Effector memory CD4-positive, alpha-beta T cell (primary cell): ENCODE measurements at places on chromosomes 1 and 21.

DNA sequence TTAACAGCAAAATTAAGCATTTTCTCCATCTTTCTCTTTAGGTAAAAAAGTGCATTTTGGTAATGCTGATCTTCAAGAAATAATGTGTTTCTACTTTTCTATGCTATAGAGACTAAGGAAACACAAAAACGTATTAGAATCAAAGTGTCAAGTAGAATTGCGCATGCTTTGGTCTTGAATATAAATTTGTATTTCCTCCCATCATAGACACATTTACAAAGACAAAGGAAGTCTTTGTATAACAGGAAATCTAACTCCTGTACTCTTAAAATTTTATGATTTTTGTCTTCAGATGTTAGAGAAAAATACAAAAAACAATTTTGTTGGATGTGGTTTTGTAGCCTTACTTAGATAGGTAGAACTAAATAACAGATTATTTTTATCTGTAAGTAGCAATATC lies 1299.4 kb downstream of the NCAM2 start:
- H3K4me1 ChIP-seq, result no peaks in the 10 kb centered on the region
- DNase-seq, result no peak
- H3K27ac ChIP-seq, result no peak overlapping the region
- H3K36me3 ChIP-seq, result no peaks in the 10 kb centered on the region
- no peaks in the 10 kb centered on the region for H3K27me3 ChIP-seq
- H3K4me3 ChIP-seq, result no peak overlapping the region

DNA sequence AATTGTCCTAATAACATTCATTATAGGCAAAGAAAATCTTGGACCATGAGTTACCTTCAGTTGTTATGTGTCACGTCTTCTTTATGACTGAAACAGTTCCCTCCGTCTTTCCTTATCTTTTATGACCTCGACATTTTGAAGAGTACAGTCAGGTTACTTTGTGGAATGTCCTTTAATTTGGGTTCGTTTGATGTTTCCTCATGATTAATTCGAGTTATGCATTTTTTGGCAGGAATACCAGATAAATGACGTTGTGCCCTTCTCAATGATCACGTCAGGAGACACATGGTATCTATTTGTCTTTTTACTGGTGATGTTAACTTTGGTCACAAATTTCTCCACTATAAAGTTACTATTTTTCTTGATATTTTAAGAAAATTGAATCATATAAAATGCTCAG lies 17.3 kb upstream of the KLF17 start:
- H3K27ac ChIP-seq, result no peak overlapping the region
- H3K27me3 ChIP-seq, result no peaks in the 10 kb centered on the region
- H3K4me1 ChIP-seq, result no peaks in the 10 kb centered on the region
- H3K4me3 ChIP-seq, result no peak overlapping the region

DNA sequence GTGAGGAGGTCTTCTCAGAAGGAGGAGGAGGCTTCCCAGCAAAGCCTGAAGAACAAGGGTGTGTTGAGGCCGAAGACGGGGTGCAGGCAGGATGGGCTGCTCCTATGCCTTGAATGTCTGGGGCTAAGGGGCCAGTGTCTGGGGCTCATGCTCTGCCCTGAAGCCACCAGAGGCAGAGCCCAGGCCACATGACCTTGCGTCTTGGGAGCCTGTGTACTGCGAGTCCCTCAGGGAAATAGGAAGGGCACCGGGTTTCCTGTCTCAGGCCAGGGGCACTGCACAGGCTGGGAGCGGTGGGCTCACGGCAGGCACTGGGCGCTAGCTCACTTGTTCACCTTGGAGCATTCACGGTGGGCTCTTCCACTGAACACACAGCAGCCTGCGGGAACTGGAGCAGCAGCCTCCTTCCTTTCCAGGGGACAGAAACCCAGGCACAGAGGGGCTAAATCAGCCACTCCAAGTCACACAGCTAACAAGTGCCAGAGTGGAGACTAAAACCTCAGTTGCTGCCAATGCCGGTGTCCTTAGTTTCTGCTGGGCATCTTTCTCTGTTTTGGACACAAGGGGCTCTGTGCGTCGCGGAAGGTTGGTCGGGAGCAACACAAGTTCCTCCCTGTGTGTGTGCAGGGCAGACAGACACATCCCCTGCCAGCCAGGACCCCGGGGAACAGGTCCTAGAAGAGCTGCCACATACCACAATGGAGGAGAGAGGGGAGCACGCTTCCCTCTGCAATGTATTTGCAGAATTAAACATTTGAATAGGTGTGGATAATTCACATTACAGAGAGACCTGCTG lies 104.8 kb upstream of the C1orf174 start:
- no peak overlapping the region for H3K27ac ChIP-seq
- no peaks in the 10 kb centered on the region for H3K27me3 ChIP-seq
- no peak overlapping the region for H3K4me3 ChIP-seq
- no peaks in the 10 kb centered on the region for H3K4me1 ChIP-seq
- no peak for DNase-seq
- no peaks in the 10 kb centered on the region for H3K36me3 ChIP-seq

- no peaks in the 10 kb centered on the region for H3K4me1 ChIP-seq
- no peak overlapping the region for H3K27ac ChIP-seq
Observed at GRCh38 chr1:206676499-206676898, 8.2 kb upstream of the MAPKAPK2 start.

GRCh38 chr1:166937329-166937728 lies 38.0 kb downstream of the ILDR2 start:
- no peak for DNase-seq
- no peaks in the 10 kb centered on the region for H3K36me3 ChIP-seq
- no peak overlapping the region for H3K4me3 ChIP-seq
- no peaks in the 10 kb centered on the region for H3K27me3 ChIP-seq

GRCh38 chr1:53133261-53134041 lies 9.0 kb downstream of the SLC1A7 start:
- no peak for DNase-seq
- no peaks in the 10 kb centered on the region for H3K36me3 ChIP-seq
- H3K27me3 ChIP-seq, result no peaks in the 10 kb centered on the region
- no peak overlapping the region for H3K27ac ChIP-seq

- no peaks in the 10 kb centered on the region for H3K27me3 ChIP-seq
- H3K4me3 ChIP-seq, result no peak overlapping the region
- no peaks in the 10 kb centered on the region for H3K36me3 ChIP-seq
- H3K4me1 ChIP-seq, result no peaks in the 10 kb centered on the region
- no peak for DNase-seq
Observed at GRCh38 chr1:202615501-202616354, 94.5 kb downstream of the SYT2 start.

- H3K27ac ChIP-seq, result no peak overlapping the region
- H3K36me3 ChIP-seq, result no peaks in the 10 kb centered on the region
- H3K4me3 ChIP-seq, result no peak overlapping the region
- no peak for DNase-seq
Observed at GRCh38 chr1:210989905-210990304, 144.0 kb downstream of the KCNH1 start.

- no peak overlapping the region for H3K4me3 ChIP-seq
- H3K36me3 ChIP-seq, result no peaks in the 10 kb centered on the region
- H3K4me1 ChIP-seq, result peaks cover 8% of the 10 kb centered on the region
Observed at GRCh38 chr1:1441002-1441888, 5.8 kb downstream of the VWA1 start.

GRCh38 chr1:50135716-50136115 lies 27.0 kb downstream of the ELAVL4 start:
- DNase-seq, result no peak
- no peaks in the 10 kb centered on the region for H3K27me3 ChIP-seq
- H3K4me1 ChIP-seq, result no peaks in the 10 kb centered on the region

DNA sequence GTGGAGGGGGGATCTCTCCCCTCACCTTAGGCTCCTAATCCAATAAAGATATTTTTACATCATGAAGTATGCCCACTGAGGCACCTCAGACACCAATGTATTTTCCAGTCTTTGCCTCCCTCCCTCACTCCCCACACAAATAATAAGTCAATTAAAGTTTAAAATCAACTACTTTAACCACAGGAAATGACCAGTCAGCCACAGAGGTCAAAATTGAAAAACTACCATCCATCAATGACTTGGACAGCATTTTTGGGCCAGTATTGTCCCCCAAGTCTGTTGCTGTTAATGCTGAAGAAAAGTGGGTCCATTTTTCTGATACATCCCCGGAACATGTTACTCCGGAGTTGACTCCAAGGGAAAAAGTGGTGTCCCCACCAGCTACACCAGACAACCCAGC lies 70.6 kb upstream of the DYNLT5 start:
- no peaks in the 10 kb centered on the region for H3K36me3 ChIP-seq
- no peak overlapping the region for H3K27ac ChIP-seq
- no peak overlapping the region for H3K4me3 ChIP-seq
- no peak for DNase-seq
